ENCODE measurements at places on chromosomes 1 and 21. TPM values are rescaled to one million over a fixed set of nuclear protein-coding genes. Genes with fewer than 3 reads are reported as not detected.

- H3K4me1 ChIP-seq, result no peaks in the 10 kb centered on the region
- no peaks in the 10 kb centered on the region for H3K27me3 ChIP-seq
Observed at GRCh38 chr1:150194381-150195031, 41.4 kb downstream of the ANP32E start.

- H3K27ac ChIP-seq, result no peak overlapping the region
- no peaks in the 10 kb centered on the region for H3K36me3 ChIP-seq
- H3K4me1 ChIP-seq, result no peaks in the 10 kb centered on the region
Observed at GRCh38 chr1:231970684-231971083, 344.1 kb downstream of the DISC1 start.

- peak; percentile 96 for DNase-seq
- H3K4me1 ChIP-seq, result peaks cover 25% of the 10 kb centered on the region
- H3K27ac ChIP-seq, result peak overlapping the region; percentile 92
- no peak overlapping the region for H3K4me3 ChIP-seq
Observed at GRCh38 chr1:3312898-3313575, 141.4 kb upstream of the ARHGEF16 start.

DNA sequence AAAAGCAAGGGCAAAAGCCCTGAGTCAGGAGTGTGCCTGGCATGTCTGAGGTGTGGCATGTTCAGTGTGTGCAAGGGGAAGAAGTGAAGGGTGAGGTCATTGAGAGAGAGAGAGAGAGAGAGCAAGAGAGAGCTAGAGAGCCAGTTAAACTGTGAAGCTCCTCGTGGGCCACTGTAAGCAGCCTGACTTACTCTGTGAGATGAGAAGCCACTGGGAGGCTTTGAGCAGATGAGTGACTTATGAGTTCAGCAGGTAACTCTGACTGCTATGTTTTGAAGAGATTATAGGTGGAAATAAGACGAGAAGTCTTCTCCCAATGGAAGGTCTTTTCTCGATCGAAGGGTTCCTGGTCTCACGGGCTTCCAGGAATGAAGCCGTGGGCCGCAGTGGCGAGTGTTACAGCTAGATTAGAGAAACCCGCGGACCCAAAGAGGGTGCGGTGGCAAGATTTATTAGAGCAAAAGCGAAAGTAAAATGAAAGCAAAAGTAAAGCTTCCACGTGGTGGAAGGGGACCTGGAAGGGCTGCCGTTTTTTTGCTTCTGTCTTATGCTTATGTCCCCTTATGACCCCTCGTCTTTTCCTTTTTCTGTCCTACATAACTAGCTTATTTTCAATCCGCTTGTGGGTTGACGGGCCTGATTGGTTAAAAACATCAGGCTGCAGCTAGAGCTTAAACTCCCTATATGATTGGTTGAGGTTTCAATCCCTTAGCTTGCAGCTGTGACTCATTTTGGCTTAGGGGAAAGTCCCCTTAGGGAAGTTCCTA, 323.1 kb upstream of the FAM78B start:
- H3K36me3 ChIP-seq, result no peaks in the 10 kb centered on the region
- no peak overlapping the region for H3K27ac ChIP-seq
- H3K4me3 ChIP-seq, result no peak overlapping the region
- H3K4me1 ChIP-seq, result no peaks in the 10 kb centered on the region

MARK1 gene
- 4.5 TPM for polyA plus RNA-seq

PPOX gene
- 31.6 TPM for polyA plus RNA-seq

TMEM52 gene
- polyA plus RNA-seq, result 5.8 TPM

HHIPL2 gene
- 0.99 TPM for polyA plus RNA-seq

Measured in hepatocyte (in vitro differentiated cells).